Mesangial cell (primary cell): ENCODE measurements at places on chromosomes 11 and 22. TPM values are rescaled to one million over a fixed set of nuclear protein-coding genes. Genes with fewer than 3 reads are reported as not detected.

Gene KCNJ11
- total RNA-seq, result 0.38 and 0.49 TPM in 2 replicates

Gene TEF
- total RNA-seq, result 2.8 and 9.9 TPM in 2 replicates

Gene NAALADL1
- total RNA-seq, result 18.1 and 36.8 TPM in 2 replicates

Gene SLC22A8
- total RNA-seq, result not detected in 2 replicates

Gene C11orf42
- total RNA-seq, result not detected in 2 replicates

Gene F2
- 0.13 TPM in 1 of 2 replicates, not detected in the other for total RNA-seq

Gene L3MBTL2
- total RNA-seq, result 20.0 and 20.5 TPM in 2 replicates

Gene DENND5A
- 96.3 and 96.5 TPM in 2 replicates for total RNA-seq

Gene MMP7
- total RNA-seq, result 43.3 and 509 TPM in 2 replicates

Gene C1QTNF4
- total RNA-seq, result 1.1 and 1.8 TPM in 2 replicates

Gene ASRGL1
- total RNA-seq, result 7.2 and 13.4 TPM in 2 replicates

Gene RASSF10
- 2.3 and 19.0 TPM in 2 replicates for total RNA-seq

Gene BIK
- 4.1 and 9.5 TPM in 2 replicates for total RNA-seq

Gene RPUSD4
- 15.2 and 18.0 TPM in 2 replicates for total RNA-seq

Gene SLC35E4
- 12.2 and 14.8 TPM in 2 replicates for total RNA-seq

Gene KLHL35
- total RNA-seq, result 1.8 and 4.6 TPM in 2 replicates

Gene IL10RA
- total RNA-seq, result 0.49 TPM in 1 of 2 replicates, not detected in the other

Gene SLC22A9
- not detected in 2 replicates for total RNA-seq

Gene TEX54
- total RNA-seq, result not detected in 2 replicates

Gene CLCF1
- 17.8 and 29.8 TPM in 2 replicates for total RNA-seq

Gene C11orf86
- not detected in 2 replicates for total RNA-seq

Gene EIF3M
- 399 and 595 TPM in 2 replicates for total RNA-seq

Gene MMP10
- 0.13 and 1.1 TPM in 2 replicates for total RNA-seq

Gene OR52I1
- not detected in 2 replicates for total RNA-seq

Gene OR51E2
- total RNA-seq, result not detected in 2 replicates

Gene SYT7
- total RNA-seq, result 0.16 and 4.8 TPM in 2 replicates

Gene MDK
- total RNA-seq, result 170 and 413 TPM in 2 replicates

Gene SAA1
- 0.51 TPM in 1 of 2 replicates, not detected in the other for total RNA-seq
